H4 (cell line): ENCODE measurements at places on chromosomes 1 and 21. TPM values are rescaled to one million over a fixed set of nuclear protein-coding genes. Genes with fewer than 3 reads are reported as not detected.

The SPRR2D gene
- total RNA-seq = not detected in 2 replicates

The GRIK1 gene
- total RNA-seq = not detected in 2 replicates

The ANKRD65 gene
- not detected in 2 replicates for total RNA-seq

The SYDE2 gene
- total RNA-seq = 0.70 and 2.3 TPM in 2 replicates

The ALPL gene
- 0.14 TPM in 1 of 2 replicates, not detected in the other for total RNA-seq

The MNDA gene
- total RNA-seq = 0.39 TPM in 1 of 2 replicates, not detected in the other

The SGIP1 gene
- total RNA-seq = 0.51 and 1.1 TPM in 2 replicates

The POFUT2 gene
- total RNA-seq = 27.7 and 28.7 TPM in 2 replicates

The ZC3H12A gene
- total RNA-seq = 2.9 TPM in 2 replicates

The STYXL2 gene
- total RNA-seq = 0.04 TPM in 1 of 2 replicates, not detected in the other

The GNAT2 gene
- 0.46 TPM in 1 of 2 replicates, not detected in the other for total RNA-seq
